ENCODE measurements at places on chromosomes 5 and 9.
A peak's percentile ranks its signal among the peaks of the same experiment; 100 is the strongest.

- no peak for DNase-seq
Observed at GRCh38 chr5:113233606-113234005, 201.2 kb downstream of the TSSK1B start.

- peak; percentile 69 for DNase-seq
Observed at GRCh38 chr9:35756275-35757225, 2.5 kb upstream of the MSMP start.

DNA sequence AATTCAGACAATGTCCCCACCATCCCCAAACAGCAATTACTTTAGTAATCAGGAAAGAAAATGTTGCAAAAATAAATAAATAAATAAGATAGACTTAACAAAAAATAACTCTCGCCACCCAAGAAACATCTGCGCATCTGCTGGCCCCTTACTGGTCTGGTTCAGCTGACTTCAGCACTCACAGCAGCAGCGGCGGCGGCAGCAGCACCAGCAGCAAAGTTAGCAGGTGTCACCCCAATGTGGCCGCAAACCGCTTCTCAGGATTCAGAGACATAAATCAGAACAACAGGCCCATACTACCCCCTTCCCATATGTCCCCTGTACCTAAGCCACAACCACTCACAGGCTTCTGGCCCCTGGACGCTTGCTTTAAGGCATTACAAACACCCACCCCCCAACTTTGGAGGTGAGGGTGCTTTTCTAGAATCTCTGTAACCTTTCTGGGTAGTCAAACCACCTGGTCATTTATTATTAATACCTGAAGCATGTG is 593.0 kb downstream of the BNC2 start:
- DNase-seq: no peak

GRCh38 chr5:133993185-133993936 is 11.4 kb downstream of the VDAC1 start:
- no peak for DNase-seq

DNA sequence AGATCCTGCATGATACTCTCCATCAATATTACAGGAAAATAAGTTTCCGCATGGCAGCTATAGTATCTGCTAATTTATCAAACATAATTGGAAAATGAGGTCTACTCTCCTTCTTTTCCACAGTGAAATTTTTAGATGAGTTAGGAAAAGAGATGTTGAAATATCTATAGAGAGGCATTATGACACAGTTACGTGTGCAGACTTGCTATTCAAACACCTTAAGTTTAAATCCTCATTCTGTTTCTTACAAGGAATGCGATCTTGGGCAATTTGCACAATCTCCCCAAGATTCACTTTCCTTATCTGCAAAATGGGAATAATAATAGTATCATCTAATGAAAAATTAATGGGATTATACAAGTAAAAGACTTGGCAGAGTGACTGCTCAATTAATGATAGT is 91.7 kb upstream of the SLCO6A1 start:
- DNase-seq: no peak

- DNase-seq: no peak
Observed at GRCh38 chr9:129273941-129274684, 96.1 kb upstream of the IER5L start.

DNA sequence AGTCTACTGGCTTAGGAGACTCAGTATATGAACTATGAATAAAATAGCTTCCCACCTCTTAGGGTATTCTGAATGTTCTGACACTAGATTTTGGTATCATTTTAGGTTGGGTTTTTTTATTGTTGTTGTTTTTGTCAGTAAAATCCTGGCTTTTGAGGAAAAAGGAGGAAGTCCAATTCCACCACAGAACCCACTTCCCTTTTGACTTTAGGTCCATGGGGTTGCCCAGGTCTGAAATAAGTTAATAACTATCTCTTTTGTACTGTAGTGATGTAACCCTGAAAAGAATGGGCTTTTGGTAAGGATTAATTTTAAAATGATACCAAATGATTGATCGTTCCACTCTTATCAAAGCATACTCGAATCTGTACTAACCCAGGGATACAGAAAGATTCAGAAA is 29.1 kb upstream of the IL12B start:
- no peak for DNase-seq

- DNase-seq: no peak
Observed at GRCh38 chr5:180399401-180400215, 46.5 kb upstream of the GFPT2 start.

- DNase-seq: no peak
Observed at GRCh38 chr9:72185561-72185960, 36.3 kb downstream of the GDA start.

DNA sequence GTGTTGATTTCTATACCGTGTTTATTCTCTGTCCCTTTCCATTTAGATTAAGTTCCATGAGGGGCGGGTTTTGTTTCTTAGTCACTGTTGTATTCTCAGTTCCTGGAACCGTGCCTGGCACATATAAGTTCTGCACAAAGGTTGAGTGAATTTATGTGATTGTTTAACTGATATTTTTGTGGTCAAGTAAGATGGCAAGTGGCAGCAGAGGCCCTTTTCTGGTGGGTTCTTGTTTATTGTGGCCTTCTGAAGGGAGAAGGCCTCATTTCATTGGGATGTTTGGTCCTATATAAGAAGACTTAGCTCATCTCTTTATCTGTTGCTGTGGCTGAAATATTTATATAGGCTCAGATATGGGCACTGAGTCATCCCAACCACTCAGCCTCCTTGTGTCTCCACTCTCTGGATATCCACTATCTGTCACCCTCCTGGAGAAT is 262.5 kb downstream of the PSAT1 start:
- no peak for DNase-seq

GRCh38 chr5:759111-759751 is 25.3 kb downstream of the ZDHHC11B start:
- peak; percentile 86 for DNase-seq

GRCh38 chr5:17127743-17128231 is 89.6 kb upstream of the BASP1 start:
- no peak for DNase-seq

- no peak for DNase-seq
Observed at GRCh38 chr5:135213466-135214239, 179.6 kb upstream of the PITX1 start.

GRCh38 chr5:124675931-124676846 is 70.2 kb downstream of the ZNF608 start:
- DNase-seq: no peak

DNA sequence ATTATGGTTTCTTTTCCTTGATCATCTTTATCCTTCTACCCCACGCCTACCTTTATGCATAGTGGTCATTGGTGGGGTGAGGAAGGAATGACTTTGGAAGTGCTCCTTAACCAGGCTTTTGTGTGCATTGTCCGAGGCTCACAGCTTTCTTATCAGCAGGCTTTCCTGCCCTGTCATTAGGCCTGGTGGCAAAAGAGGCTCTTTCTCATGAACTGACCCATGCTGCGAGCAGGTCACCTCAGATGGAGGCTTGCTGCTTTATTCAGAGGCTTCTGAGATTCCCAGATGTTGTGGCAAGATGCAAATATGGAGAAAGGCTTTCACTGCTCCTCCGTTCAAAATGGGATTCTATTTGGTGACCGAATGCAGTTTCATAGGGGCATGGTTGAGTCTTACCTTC is 57.4 kb upstream of the DMRTA1 start:
- no peak for DNase-seq

GRCh38 chr5:75670577-75670976 is 46.7 kb downstream of the POC5 start:
- no peak for DNase-seq

GRCh38 chr5:177957241-177957640 is 38.8 kb downstream of the PROP1 start:
- DNase-seq: no peak

DNA sequence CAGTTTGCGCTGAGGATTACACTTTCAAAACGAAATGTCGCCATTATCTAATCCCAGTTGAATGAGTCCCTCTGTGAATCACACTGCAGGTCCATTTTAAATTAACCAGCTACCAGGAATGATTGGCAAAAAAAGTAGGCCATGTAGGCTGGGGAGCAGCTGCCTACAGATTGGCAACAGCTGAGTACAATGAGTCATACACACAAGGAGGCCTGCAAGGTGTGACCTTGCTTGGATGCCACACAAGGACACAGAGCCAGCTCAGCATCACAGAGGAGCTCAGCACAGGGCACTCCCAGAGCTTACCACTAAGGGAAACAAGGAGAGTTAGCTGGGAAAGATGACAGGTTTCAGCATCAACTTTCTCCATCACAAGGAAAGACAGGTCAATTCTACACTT is 12.9 kb downstream of the HAVCR1 start:
- no peak for DNase-seq

GRCh38 chr5:32339198-32339597 is 26.5 kb upstream of the MTMR12 start:
- no peak for DNase-seq

DNA sequence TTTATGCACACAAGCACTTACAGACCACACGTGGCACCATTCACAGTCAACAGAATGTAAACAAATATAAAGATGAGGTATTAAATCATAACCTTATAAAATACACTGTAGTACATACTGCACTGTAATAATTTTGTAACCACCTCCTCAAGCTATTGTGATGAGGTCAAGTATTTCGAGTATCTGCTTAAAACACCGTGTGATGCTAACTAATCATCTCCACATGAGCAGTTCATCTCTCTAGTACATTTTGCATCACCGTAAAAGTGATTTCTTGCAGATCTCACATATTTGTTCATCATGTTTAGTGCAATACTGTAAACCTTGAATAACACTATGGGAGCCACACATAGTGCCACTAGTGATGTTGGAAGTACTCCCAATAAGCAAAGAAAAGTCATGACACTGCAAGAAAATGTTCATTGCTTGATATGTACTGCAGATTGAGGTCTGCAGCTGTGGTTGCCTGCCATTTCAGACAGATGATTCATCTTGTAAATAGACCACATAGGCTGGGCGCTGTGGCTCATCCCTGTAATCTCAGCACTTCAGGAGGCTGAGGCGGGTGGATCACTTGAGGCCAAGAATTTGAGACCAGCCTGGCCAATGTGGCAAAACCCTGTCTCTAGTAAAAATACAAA is 44.3 kb downstream of the FOXB2 start:
- DNase-seq: no peak

DNA sequence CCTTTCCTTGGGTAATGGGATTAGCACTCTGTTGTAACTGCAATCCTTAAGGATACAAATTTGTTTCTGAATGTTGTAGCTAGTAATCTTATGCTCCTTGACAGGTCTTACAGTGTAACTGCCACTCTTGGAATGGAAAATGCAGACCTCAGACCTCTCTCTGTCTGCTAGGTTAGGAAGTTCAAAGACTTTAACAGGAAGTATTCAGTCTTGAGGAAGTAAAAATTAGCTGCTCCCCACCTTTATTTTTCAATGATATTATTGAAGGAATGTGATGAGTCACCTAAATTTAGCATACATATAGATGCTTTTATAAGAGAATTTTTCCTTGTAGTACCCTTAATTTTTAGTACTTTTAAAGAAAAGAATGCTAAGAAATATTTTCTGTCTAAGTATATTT is 71.5 kb downstream of the PAM start:
- DNase-seq: no peak

- DNase-seq: no peak
Observed at GRCh38 chr5:32543291-32543690, 42.1 kb upstream of the SUB1 start.

DNA sequence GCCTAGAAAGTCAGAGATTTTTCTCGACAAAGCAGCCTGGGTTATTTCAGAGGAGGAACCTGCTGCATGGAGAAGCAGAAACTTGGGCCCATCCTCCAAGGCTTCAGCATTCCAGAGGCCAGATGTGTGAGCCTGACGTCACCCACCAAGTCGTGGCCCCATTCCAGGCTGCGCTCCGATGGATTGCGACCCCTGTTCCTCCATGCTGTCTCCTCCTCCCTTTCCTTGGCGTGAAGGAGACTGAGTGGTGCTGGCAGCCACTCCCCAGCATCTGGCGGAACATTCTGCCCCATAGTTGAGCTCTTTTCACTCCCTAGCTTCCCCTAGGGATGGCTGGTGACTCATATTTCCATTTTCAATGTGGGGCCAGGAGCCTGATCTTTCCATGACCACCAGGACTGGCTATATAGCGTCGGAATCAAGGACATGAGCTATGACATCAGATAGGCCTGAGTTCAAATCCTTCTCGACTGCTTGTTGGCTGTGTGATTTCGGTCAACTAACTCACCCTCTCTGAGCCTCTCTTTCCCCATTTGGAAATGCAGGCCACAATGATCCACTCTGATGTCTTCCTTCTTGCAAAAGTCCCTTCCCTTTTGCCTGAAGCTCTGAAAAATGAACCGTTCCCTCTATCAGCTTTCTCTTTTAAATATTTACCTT is 24.5 kb upstream of the DUSP1 start:
- no peak for DNase-seq

DNA sequence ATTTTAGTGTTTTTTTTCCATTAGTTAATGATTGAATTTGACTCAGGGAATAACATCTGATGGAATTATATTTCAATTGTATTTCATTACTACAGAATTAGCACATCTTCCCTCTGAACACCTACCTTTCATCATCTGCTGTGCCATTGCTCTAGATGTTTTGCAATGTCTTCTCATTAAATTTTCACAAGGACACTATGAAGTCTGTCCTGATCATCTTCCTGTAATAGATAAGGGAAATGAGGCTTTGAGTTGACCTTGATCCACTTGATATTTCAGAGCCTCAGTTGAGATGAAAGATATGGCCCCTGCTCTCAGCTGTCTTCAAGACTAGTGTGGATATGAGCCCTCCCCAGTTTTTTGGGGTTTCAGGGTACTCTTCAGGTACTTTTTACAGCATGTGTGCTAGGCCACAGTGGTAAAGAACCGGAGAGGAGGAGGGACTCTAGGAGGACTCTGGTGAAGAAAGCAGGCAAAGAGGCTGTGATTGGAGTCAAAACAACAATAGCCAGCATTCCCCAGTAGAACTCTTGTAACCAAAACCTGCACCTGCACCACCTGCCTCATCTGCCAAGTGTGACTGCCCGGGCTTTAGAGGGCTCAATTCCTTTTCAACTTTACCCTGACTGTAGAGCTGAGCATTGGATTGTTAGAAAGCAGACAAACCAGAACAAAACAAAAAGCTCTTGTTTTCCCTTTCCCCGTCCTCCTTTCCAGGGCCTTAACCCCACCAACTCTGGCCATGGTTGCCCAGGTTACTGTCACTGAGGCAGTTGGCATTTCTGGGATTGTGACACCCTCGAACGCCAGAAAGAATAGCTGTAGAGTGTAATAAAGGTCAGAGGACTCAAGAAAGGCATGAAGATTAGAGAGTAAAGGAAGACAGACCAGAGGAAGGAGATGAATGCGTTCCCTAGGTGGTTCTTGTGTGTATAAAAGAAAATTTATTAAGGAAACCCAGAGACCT is 56.3 kb downstream of the ERAP1 start:
- no peak for DNase-seq

DNA sequence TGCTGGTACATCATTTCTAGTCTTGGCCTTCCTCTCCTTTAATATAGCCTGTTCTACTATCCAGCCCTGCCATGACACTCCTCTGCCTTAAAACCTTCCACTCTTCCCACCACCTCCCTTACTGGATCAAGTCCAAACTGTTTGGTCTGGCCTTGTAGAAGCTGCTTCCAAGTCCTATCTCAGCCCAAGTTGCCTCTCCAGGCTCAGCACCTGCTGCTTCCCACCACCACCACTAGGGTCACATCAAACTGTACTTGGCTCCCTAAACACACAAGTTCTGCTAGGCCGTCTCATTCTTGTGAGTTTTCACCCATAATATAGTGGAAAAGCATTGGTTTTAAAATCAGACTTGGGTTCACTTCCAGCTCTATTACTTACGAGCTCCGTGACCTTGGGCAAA is 1.4 kb downstream of the NDUFA8 start:
- DNase-seq: no peak

- no peak for DNase-seq
Observed at GRCh38 chr9:127138444-127138843, 16.0 kb upstream of the ANGPTL2 start.

- DNase-seq: peak; percentile 53
Observed at GRCh38 chr5:56669534-56670483, 145.5 kb upstream of the MAP3K1 start.

Measured in CD4-positive, alpha-beta T cell treated with Interleukin-4 for 4 hours (primary cell).